Cardiac ventricle fibroblast (primary cell): ENCODE measurements at places on chromosomes 6 and 20. TPM values are rescaled to one million over a fixed set of nuclear protein-coding genes. Genes with fewer than 3 reads are reported as not detected.

The FAM217A gene
- not detected in 2 replicates for total RNA-seq

The DDX43 gene
- total RNA-seq = 0.37 and 2.3 TPM in 2 replicates

The CYP39A1 gene
- total RNA-seq = 0.05 and 0.19 TPM in 2 replicates

The CHD6 gene
- total RNA-seq = 15.5 and 16.4 TPM in 2 replicates

The TREML2 gene
- not detected in 2 replicates for total RNA-seq

The DNAAF9 gene
- total RNA-seq = 10.4 and 11.2 TPM in 2 replicates
